ENCODE measurements at places on chromosomes 11 and 22.

GRCh38 chr22:30253205-30253852 lies 6.8 kb upstream of the LIF start:
- DNase-seq: no peak

DNA sequence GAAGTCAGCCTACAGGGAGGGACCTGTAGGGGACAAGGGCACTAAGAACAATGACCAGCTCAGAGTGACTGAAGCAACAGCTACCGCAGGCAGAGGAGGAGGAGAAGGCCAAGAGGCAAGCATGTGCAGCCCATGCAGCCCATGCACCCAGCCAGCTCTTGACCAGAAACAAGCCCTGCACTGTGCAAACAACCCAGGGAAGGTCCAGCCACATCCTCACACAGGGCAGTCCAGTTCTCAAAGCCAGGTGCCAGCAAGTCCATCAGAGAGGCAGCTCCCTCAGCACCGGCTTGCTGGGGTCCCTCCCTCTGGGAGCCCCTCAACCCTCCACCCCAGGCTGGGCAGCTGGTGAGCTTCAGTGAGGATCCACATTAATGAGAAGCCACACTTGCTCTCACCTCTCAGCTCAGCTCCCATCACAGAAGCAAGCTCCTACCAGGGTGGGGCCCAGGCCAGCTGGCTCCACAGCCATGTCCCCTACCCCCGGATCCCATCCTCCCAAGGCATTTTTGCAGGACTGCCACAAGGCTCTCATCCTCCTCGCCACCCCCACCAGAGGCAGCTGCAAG lies 7.1 kb downstream of the DGCR2 start:
- DNase-seq: no peak

DNA sequence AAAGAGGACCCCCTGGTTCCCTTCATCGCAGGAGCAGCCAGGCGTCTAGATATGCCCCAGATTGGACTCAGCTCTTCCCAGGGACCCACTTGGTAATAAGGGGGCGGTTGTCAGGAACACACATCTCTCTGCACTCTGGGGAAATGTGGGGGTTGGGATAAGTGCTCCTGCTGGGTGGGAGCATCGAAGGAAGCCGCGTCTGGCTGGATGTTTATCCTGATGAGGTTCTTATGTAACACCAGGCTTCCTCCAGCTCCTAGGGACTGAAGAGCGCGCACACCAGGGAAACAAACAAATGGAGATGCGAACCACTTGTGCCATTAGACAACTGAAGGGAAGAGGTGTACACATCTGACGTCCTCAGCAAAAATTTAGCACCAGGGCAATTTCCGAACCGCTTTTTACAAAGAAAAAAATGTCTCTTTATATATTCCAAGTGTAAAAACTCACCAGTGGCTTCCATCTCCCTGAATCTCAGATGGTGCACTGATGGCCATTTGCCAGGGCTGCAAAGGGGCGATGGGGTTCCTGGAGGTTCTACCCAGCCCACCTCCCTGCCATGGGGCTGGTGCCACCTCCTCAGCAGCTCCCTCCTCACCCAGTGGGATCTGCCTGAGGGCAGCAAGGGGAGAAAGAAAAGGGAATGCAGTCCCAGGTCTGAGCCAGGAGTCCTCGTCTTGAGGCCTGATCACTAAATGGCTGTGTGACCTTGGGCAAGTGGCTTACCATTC lies 89.4 kb downstream of the PKNOX2 start:
- no peak for DNase-seq

DNA sequence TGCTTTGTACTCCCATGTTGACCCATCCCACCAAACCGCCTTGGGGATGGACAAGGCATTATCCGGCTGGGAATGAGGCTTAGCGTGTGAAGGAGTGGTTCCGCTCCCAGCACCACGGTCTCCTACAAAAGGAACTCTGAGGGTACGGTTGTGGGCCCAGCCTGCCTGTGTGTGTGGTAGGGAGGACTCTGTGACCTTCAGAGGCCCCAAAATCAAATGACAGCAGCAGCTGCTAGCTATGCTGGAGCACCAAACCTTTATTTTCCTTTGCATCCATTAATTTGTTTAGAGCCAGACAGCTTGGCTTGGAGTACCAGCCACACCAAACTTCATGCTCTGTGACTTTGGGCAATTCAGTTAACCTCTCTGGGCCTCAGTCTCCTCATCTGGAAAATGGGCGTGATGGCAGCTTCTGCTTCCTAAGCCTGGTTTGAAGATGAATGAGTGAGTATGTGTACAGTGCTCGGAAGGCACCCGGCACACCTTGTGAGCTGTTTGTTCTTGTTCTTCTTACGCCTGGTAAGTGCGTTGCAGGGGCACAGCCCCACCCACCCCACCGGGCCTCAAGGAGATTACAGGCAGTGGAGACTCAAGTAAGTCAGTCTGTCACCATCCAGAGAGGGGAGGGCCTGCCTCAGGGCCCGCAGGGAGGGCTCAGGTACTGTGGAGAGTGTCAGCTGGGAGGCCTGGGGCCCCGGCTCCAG lies 25.3 kb downstream of the MB start:
- no peak for DNase-seq

- DNase-seq: no peak
Observed at GRCh38 chr11:120830085-120830620, 193.7 kb upstream of the TBCEL start.

- no peak for DNase-seq
Observed at GRCh38 chr11:89220684-89221339, 43.1 kb downstream of the TYR start.

DNA sequence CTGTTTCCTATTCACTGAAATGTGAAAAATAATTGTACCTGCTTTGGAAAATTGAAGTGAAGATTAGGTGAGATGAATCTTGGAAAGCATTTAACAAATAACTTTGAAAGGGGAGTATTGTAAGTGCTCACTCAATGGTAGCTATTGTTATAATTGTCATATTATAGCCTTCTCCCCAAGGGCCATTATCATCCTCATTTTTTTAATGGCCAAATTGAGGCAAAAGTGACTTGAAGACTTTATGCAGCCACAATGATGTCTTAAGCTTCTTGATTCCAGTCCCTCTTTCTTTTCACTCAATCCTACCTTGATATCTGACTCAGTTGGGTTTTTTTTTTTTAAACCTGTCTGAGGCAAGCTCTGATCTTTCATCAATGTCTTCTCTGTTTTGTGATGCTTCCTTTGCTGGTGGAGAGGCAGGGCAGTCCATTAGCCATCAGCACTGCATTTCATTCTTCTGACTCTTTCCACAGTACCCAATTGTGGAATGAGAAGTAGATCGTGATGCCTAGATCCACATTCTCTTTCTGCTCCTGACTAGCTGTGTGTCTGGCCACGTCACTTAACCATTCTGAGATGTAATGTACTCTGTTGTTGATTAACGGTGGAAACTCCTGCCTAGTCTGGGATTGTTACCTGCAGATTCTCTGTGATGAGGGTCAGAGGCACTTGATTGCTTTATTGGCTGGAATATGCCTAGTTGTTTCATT lies 101.4 kb downstream of the DBX1 start:
- DNase-seq: no peak

DNA sequence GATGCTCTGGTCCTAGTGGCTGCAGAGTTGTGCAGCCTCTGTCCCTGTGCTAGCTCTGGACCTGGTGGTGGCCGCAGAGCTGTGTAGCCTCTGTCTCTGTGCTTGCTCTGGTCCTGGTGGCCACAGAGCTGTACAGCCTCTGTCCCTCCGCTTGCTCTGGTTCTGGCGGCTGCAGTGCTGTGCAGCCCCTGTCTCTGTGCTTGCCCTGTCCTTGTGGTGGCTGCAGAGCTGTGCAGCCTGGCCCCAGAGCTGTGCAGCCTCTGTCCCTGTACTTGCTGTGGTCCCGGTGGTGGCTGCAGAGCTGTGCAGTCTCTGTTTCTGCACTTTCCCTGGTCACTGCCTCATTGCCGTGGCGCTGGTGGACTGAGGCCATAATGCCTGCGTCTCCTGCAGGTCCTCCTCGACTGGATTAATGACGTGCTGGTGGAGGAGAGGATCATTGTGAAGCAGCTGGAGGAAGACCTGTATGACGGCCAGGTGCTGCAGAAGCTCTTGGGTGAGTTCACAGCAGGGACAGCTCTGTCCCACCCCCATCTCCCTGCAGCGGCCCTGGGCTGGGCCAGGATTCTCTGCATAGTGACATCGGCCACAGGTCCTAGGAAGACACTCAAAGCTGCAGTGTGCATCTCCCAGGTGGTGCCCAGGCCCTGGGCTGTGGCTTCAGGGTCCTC lies 61.9 kb upstream of the PARVG start:
- DNase-seq: no peak

DNA sequence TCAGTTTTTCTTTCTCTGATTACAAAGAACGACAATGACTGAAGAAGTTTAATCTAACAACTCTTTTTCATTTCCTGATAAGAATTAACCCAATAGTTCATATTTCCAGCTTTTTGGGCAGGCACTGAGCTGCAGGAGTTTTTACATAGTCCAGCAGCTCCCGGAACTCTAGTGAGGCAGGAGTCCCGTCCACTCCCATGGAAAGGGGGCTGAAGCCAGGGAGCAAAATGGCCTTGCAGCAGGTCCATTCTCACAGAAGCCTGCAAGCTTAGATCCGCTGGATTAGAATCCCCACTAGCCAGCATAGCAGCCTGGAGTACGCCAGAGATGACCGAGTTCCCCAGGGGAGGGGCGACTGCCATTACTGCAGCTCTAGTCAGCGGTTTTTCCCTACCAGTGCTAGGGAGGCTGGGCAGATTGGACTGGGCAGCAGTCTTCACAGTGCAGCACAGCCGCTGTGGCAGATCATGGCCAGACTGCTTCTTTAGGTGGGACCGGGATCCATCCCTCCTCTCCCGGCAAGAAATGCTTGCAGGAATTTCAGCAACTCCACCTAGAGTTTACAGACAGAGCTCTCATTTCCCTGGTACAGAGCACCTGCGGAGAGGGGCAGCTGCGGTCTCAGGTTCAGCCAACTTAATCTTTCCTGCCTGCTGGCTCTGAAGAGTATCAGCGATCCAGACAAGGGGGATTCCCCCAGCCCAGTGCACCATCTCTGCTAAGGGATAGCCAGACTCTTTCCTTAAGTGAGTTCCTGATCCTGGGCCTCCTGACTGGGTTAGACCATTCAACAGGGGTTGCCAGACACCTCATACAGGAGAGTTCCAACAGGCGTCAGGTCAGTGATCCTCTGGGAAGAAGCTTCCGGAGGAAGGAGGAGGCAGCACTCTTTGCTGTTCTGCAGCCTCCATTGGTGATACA lies 742 bp upstream of the CASP4 start:
- no peak for DNase-seq

GRCh38 chr11:126431401-126432064 lies 76.0 kb downstream of the ST3GAL4 start:
- no peak for DNase-seq

DNA sequence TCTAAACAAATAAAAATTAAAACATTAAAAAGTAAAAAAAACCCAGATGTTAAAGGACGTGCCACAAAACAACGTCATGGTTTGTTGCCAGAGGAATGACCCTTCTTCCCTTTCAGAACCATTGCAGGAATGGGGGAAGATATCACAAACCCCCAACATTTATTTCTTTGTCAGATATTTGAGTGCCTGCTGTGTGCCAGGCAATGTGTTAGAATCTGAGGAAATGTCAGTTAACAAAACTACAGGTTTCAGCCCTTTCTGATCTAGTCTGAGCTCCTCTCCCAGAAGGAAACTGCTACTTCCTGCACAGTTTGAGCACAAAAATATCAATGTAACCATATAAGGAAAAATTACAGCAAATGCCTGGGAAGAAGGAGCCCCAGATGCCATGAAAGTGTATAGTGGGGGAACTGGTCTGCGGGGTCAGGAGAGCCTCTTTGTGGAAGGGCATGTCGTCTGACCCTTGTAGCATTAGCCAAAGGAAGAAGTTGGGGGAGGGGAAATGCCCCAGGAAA lies 7.1 kb upstream of the NHERF4 start:
- no peak for DNase-seq

- DNase-seq: no peak
Observed at GRCh38 chr11:34261820-34262219, 96.0 kb downstream of the ABTB2 start.

- DNase-seq: no peak
Observed at GRCh38 chr11:94152678-94153065, 24.0 kb downstream of the PANX1 start.

All from stimulated activated naive CD8-positive, alpha-beta T cell treated with anti-CD3 and anti-CD28 coated beads, Interleukin-15, Interleukin-2, amounts not matched to agents 100 U/mL and 50 U/mL, for 24 hours (primary cell).